Stimulated activated effector memory CD8-positive, alpha-beta T cell treated with anti-CD3 and anti-CD28 coated beads, Interleukin-12 subunit alpha, Interleukin-12 subunit beta, amount 100 ng/mL, for 72 hours (primary cell): ENCODE measurements at places on chromosomes 4 and X.

DNA sequence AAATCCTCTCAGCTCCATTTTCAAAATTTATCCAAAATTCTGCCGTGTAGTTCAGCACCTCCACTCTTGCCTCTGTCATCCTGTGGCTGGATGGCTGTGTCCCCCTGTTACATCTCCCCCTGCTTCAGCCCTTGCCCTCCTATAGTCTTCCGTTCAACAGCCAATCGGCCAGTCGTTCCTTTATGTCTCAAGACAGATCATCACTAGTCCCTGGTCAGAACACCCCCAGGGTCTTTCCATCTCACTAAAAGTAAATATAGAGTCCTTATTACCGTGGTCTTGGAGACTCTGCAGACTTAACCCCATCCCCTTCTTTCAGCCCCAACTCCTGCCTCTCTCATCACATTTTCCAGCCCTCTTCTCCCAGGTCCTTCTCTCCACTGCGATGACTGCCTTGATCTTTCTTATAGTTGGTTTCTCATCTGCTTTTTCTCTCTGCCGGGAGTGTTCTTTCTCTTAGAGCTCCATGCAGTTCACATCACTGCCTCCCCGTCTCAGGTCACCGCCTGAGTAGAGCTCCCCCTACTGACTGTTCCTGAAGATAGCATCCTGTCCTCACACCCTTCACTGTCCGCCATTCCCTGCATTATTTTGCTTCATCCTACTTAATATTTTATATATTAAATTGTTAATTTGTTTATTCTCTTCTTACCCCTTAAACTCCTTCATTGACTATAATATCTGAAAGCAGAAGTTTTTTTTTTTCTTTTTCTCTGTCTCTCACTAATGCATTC is 736.9 kb upstream of the MAGEB2 start:
- DNase-seq = no peak

DNA sequence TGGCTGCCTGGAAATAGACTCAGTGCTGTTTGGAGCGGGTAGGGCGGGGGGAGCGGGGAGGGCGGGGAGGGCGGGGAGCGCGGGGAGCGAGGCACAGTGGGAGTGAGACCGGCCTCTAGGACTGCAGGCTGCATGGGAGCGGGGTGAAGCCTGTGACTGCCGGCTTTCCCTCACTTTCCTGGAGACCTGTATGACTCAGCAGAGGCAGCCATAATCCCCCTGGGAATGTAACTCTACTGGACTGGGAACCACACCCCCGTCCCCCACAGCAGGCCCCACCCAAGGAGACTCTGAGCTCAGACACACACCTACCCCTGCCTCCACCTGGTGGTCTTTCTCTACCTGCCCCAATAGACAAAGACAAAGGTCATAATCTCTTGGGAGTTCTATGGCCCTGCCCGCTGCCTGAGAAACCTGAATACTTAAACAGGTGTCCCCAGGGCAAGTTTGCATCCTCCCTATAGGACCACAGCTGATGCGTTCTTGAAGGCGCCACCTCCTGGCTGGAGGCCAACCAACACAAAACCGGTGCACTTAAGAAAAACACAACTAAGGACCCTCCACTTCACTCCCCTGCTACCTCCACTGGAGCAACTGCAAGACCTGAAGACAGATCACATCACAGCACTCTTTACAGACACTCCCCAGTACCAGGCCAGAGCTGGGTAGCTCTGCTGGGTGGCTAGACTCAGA is 18.0 kb downstream of the HDAC8 start:
- DNase-seq = no peak

DNA sequence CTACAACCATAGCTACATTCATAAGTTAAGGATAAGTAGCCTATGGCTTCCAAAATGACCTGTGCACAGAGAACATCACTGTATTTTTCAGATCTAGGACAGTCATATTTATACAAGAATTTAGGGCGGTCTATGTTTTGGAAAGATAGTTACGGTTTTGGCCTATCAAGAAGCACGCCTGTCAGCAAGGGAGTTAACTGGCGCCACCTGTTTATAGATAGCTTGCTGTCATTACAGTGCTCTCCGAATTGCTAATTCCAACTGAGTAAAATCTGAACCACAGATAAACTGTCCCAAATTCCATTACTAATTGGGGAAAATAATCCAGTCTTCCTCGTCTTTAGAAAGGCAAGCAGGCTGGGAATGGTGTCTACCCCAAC is 646 bp downstream of the ABCB7 start:
- DNase-seq = no peak

GRCh38 chrX:53312946-53313727 is 31.8 kb upstream of the IQSEC2 start:
- DNase-seq = peak; percentile 35

DNA sequence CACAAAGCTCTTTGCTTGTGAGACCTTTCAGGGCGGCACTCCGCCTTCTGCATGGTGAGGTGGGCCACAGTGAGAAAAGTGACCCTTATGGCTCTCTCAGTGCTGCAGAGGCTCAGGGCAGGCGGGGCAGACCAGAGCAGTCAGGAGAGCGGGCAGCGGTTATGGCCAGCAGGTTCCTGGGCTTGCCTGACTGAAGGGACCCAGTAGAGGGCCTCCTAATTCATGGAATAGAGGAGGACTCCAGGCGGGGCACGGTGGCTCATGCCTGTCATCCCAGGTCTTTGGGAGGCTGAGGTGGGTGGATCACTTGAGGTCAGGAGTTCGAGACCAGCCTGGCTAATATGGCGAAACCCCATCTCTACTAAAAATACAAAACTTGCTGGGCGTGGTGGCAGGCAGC is 91.4 kb downstream of the CLNK start:
- no peak for DNase-seq

- no peak for DNase-seq
Measured at GRCh38 chrX:109863811-109864210, 130.8 kb upstream of the ACSL4 start.

DNA sequence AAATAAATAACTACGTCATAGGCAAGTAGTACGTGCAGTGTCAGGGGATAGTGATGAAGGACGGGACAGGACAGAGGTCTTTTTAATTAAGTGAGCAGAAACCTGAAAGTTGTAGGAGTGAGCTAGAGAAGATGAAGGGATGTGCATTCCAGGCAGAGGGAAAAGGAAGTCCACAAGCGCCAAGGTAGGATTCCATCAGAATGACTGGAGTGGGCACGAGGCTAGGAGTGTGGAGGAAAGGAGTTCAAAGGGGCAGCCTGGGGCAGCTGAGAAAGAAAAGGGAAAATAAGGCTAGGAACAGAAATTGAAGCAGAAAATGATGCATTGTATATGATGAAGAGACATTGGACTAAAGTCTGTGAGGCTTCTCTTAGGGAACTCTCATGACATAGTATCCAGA is 192.2 kb upstream of the TLL1 start:
- no peak for DNase-seq

- DNase-seq = no peak
Measured at GRCh38 chrX:151676196-151676595, 19.1 kb upstream of the PRRG3 start.

DNA sequence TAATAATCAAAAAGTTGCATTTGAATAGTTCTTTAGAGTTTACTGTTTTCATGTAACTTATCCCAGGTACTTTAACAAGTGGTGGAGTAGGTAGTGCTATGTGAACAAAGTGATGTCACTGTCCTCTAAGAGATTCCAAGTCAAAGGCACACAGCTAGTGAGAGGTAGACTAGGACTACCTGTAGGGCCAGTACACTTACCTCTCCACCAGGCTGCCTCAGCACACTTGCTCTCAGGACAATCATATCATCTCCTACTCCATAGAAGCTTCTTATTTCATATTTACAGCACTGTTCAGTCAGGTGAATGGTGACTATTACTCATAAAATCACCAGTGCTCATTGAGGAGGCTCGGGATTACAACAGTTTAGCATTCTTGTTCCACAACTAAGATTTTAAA is 173.0 kb upstream of the EMCN start:
- no peak for DNase-seq

GRCh38 chr4:78560296-78560963 is 8.9 kb downstream of the ANXA3 start:
- DNase-seq = no peak

- DNase-seq = no peak
Measured at GRCh38 chr4:121597346-121597934, 99.3 kb downstream of the ANXA5 start.

- no peak for DNase-seq
Measured at GRCh38 chr4:108619372-108620100, 840 bp upstream of the RPL34 start.

DNA sequence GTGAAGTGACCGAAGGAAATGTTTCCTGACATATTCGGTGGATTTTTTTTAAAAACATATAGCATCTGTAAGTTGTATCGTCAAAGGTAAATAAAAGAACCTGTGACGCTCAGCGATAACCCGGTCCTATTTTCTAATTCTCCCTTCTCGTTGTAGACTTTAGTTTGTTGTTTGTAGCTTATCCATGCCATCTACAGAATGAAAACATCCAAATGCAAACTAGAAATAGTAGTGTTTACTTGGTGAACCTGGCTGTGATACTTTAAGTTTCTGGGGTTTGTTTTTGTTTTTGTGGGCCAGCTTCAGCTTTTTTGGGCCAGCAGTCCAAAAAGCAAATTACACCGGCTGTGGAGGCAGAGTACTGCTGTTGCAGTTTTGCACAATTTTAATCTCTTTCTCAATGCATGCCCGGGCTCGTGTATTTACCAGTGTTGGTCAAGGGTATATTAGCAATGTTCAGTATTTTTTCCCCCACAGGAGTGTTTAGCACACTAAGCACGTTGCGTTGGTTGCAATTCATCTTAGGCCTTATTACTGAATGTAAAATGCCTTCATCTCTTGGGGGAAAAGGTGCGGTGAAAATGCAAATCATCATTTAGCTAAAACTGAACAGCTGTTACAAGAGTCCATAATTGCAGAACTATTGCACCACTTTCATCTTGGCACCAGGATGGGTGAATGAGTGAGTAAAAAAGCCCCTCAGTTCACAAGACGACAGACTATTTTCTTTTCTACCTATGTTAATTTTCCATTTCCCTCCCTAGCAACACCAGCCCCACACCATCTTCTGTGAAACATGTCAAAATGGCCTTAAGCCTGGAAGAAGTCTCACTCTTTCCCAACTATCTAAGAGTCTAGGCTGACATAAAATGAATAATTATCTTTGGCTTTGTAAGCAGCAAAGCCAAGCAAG is 1.7 kb upstream of the CNOT6L start:
- peak; percentile 72 for DNase-seq

DNA sequence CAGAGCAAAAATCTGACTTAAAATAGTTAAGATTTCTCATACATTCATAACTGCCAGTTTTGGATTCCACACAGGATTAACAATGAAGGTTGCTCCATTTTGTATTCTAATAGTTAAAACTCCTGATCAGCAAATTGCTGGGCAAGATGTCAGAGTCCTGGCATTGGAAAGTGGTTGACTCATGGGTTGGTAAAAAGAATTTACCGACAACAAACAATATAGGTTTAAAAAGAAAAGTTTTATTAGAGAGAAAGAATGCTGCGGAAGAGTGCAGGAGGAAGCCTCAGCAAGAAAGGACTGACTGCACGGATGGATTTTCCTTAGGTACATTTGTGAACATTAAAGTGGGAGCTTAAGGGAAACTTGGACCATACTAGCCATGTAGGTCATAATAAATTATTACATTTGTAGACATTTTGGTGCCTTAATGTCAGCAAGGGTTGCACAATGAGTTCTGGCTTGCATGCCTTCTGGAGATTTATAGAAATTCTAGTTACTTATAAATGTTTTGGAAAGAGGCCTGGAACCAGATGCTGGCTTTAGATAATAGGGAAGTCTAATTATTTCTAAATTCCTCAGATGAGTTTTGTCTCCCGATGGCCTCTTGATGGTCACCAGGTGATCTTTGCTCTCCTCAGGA is 25.4 kb upstream of the IL2 start:
- DNase-seq = no peak

- no peak for DNase-seq
Measured at GRCh38 chr4:120056246-120056645, 10.4 kb downstream of the MAD2L1 start.

- DNase-seq = no peak
Measured at GRCh38 chr4:22435652-22436051, 80.2 kb downstream of the ADGRA3 start.

GRCh38 chr4:8356856-8357255 is 83.7 kb downstream of the ACOX3 start:
- no peak for DNase-seq

- no peak for DNase-seq
Measured at GRCh38 chr4:182492423-182492822, 249.2 kb downstream of the TENM3 start.

- no peak for DNase-seq
Measured at GRCh38 chr4:39614487-39615162, 24.0 kb downstream of the SMIM14 start.

GRCh38 chr4:153535772-153536513 is 69.8 kb downstream of the TMEM131L start:
- DNase-seq = no peak

- no peak for DNase-seq
Measured at GRCh38 chrX:17689971-17690409, 47.3 kb upstream of the SCML1 start.

GRCh38 chrX:39729981-39730661 is 367.6 kb downstream of the BCOR start:
- no peak for DNase-seq

DNA sequence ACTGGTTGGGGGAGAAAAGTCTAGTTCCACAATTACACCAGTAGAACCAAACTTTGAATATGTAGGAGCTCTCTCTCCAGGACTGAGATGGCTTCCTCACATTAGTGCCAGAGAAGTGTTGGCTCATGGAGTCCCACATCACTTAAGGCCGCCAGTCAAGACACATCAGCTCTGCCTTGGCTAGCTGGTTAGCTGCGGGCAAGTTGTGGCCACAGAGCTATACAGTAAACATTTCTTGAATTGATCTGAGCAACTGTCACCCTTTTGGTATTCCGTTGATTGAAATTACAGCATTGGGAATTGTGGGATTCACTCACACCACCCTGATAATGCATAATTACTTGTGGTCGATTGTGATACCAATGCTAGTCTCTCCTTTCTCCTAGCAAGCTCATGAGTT is 76.2 kb downstream of the LNX1 start:
- DNase-seq = no peak

- no peak for DNase-seq
Measured at GRCh38 chrX:109684136-109684535, 48.9 kb downstream of the ACSL4 start.

DNA sequence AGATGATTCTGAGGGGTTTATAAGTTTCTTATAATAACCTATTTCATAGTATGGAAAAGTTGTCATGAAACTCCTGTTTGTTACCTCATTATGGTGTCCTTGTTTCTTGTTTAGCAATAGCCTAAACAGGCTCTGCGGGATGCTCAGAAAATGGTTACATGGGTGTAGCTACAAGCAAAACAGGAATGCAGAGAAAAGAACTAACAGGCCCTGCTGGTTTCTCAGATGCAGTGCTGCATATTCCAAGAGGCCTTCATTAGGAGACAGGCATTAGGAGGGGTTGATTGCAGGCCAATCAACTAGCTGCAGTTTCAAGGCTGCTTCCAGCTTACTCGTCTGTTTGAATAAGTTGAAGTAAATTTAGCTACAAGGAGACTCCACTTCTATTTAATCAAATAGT is 37.6 kb upstream of the HPGD start:
- no peak for DNase-seq

- no peak for DNase-seq
Measured at GRCh38 chrX:115912372-115912897, 258.1 kb upstream of the AGTR2 start.

GRCh38 chrX:132461886-132462285 is 27.0 kb downstream of the MBNL3 start:
- no peak for DNase-seq

GRCh38 chr4:140689623-140690022 is 66.6 kb downstream of the TBC1D9 start:
- no peak for DNase-seq

GRCh38 chr4:80393246-80393969 is 57.9 kb downstream of the CFAP299 start:
- no peak for DNase-seq
